ENCODE measurements at places on chromosomes 5 and 9.

DNA sequence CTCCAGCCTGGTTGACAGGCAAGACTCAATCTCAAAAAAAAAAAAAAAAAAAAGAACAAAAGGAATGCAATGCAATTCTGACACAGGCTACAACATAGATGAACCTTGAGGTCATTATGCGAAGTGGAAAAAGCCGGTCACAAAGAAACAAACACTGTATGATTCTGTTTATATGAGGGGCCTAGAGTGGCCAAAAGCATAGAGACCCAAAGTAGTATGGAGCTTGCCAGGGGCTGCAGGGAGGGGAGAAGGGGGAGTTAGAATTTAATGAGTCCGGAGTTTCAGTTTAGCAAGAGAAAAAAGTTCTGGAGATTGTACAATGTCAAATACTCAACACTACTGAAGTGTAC is 33.2 kb upstream of the ASS1 start:
- DNase-seq, result no peak

- DNase-seq, result no peak
These were observed 78.9 kb upstream of the GABRP start for GRCh38 chr5:170704417-170705192.

- no peak for DNase-seq
These were observed 9.0 kb upstream of the PHF19 start for GRCh38 chr9:120885958-120886357.

GRCh38 chr9:90642570-90643539 is at the start of gene DIRAS2:
Gene DIRAS2, minus strand, starts transcription at chr9:90642824. Its CDS starts 28,997 bp downstream, at chr9:90613827.
- DNase-seq, result no peak

DNA sequence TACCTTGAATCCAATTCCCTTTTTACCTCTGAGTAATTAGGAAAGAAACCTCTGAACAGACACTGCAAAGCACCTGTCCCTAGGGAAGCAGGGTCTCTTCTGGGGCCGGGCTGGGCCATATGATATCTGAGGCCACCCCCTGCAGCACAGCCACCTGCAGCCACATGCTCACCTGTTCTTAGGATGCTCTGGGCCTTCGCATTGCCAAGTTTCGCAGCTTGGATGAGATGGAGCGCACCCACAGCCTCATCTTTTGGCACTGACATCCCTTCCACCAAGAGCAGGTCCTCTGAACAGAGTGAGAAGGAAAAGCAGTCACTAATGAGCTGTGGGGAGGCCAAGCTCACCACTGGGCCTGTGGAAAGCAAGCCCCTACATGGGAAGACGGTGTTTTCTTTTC is 27.3 kb downstream of the CLTA start:
- no peak for DNase-seq

DNA sequence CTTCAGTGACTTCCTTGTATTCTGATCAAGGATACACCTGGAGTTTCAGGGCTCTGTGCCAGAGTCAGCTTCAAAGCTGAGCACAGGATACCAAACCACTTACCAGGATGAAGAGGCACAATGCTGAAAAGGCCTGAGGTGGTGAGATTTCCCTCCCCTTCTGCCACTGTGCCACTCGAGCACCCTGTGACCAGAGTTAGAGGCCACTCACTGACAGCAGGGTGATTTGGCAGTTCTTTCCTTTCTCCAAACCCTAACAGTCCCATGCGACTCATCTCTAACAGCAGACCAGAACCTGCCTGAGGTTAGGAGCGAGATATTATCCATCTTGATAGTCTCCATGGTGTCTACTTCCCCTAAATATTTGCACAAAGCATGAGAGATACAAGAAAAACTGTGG is 1.8 kb downstream of the PLGRKT start:
- no peak for DNase-seq

GRCh38 chr5:139383275-139383992 is at the start of gene SLC23A1:
Gene SLC23A1, minus strand, starts transcription at chr5:139383297. Its CDS starts 44 bp downstream, at chr5:139383253.
- DNase-seq, result no peak

DNA sequence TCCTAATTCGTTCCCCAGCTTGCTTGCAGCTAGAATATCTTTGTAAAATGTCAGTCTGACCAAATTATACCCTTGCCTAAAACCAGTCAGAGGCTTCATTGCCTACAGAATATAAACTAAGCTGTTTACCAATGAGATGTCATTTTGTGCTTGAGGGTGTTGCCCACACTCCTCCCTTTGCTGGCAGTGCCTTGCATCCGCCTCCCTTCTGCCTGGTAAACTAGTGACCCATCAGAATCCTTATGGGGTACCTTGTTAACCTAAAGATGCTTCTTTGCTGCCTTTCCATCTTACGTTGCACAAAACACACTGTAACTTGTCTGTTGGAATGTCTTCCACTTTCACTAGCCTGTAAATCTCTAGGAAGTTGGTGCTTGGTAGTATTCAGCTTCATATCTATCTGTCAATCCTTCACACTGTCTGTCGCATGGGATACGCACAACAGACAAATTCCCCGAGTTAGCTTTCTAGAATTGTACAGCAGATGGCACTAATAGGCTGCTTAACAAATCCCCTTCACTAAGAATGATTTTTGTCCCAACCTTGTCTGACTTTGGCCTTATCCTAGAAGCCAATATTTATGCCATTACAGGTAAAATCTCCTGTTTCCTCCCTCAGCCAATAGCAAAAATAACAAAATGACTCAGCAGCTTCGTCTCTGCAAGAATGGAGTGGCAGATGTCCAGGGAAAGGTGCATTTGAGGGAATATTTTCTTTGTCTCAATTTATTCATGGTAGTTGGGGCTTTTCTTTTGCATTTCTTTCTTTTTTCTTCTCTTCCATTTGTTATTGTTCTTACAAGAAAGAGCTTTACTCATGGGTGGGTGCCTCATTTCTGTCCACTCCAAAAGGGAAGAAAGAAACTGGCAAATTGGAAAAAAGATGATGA is 3.0 kb downstream of the NUDT2 start:
- DNase-seq, result no peak

GRCh38 chr5:60483050-60483449 is 216.9 kb downstream of the DEPDC1B start:
- no peak for DNase-seq

DNA sequence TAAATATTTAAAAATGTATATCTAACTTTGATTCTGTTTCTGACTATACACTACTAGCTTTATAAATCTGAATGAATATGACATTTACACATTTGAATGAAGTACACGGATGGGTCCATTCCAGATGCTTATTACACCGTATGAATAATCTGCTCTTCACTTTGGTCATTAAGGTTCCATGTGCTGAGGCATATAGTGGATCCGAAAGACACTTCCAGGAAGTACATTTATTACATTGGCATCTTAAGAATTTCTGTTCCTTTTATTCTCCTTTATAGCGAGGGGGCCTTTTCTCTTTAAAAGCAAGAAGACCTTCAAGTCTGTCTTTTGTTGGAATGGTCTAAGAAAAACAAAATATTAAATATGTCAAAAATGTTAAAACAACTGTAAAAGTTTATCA is 147.6 kb downstream of the AUH start:
- DNase-seq, result no peak

- DNase-seq, result peak; percentile 29
These were observed 68.4 kb downstream of the PSD2 start for GRCh38 chr5:139863855-139864558.

DNA sequence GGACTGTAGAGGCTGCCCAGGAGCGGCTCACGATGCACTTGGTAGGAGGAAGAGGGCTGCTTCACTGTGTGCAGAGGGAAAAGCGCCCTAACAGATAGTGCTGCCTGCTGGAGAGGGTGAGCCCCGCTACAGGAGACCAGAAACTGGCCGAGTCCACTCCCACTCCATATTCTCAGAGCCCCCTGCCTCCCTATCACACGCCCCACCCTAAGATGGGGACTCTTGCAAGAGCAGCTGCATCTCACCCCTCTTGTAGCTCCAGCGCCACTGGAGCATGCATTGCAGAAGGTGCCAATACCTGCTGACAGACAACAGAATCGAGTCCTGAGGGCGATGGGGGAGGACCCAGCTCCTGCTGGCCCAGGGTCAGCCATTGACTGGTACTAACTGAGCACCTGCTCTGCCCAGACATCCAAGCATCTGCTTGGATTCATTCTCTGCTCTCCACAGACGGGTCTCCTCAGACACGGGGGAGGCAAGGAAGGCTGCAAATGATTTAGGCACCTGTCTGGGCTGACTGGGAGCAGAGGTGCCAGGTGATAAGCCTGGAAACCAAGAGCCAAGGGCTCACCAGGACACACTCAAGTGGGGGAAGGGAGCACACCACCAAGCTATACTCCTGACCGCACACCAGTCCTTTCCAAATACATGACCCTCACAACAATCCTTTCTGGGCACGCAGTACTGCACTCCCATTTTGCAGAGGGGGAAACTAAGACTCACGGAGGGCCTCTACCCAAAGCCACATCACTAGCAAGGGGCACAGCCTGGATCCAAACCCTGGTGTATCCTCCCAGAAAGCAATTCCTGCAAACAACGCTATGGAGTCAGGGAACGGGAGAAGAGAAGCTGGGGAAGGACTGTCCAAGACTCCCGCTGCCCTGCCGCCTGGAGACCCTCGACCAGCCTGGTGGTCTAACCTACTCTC is 1.6 kb downstream of the BICD2 start:
- DNase-seq, result no peak

DNA sequence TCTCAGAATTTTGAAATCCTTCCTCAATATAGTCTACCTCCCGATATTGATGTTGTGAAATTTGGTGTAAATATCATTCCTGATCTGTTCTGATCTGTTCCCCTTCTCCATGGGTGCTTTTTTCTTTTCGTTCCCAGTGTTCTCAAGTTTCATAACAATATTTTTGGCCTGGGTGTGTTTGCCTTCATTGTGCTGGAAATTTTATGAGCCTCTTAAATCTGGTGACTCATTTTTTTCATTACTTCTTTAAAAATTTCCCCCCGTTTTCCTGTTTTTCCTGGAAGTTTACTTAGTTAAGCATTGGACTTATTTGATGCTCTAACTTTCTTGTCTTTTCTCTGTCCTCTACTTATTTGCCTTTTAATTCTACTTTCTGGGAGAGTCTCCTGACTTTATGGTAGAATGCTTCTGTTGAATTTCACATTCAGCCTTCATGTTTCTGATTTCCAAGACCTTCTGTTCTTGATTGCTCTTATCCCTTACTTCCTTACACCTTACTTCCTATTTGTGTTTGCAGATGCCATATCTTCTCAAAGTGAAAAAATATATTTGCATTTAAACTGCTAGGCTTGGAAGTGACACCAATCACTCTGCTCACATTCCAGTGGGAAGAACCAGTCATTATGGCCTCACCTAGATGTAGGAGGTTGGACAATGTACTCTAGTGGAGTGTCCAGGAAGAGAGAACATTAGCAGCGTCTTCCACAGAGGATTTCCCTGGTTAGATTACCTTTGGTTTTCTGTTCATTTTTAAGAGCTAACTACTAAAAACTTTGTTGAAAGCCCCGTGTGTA is 441.9 kb downstream of the ARHGEF28 start:
- DNase-seq, result no peak

DNA sequence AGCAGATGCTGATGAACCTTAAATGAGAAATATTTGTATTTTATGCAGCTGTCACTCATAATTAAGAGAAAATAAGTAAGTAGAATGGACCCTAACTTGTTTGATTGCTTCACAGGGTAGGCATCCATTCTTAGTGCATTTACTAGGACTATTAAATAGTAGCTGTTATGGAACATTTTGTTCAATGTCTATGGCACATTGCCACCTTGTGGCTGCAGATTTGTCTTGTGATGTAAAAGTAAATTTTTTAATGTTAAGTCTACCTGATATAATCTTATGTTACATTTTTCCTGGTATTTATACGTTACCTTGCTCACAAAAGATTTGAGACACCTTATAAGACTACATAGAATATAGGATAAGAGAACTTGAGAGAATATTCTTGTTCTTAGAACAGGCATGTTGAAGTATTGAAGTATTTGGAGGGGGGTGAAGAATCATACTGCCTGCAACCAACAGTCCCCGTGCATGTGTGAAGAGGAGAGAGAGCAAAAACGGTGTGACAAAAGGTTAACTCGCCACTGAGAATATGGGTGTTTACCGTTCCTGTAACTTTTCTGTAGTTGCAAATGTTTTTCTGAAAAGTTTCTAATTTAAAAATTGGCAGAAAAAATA is 161.1 kb downstream of the MAST4 start:
- no peak for DNase-seq
